ENCODE measurements at places on chromosomes 7 and 10.

- no peak for DNase-seq
Measured at GRCh38 chr7:134785842-134786241, 6.4 kb downstream of the CALD1 start.

DNA sequence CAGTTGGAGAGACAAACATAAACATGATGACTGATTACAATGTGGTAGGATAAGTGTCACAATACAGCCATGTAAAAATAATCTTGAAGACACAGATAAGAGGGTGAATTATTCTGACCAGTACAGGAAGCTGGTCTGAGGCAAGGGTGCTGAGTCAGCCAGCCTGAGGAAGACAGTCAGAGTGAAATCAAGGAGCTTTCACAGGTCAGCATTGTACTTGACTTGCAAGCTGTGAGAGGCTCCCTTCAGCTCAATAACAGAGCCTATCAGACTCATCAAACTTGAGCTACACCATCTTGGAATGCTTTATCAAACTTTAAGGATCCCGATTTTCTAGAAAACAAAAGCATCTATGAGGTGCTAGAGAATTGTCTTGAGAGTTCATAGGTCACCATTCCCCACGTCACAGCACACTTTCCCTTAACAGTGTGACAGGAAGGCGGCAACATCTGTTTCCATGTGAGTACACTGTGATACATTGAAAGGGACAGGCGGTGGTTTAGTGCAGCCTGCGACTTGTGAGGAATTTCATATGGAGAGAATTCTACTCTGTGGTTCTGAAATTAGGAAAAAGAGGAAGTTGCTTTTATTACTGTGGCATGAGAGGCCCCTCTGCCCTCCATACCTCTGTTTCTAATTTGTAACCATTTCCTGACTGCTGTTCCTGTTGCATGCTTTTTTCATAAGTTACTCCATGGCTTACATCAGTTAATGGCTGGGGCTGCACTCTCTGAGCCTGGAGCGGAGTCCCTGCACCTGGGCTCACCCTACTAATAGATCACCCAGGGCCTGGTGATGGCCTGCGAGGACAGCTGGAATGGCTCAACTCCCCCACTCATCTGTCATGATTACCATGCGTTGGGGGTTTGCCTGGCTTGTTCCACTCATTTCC lies 417.1 kb downstream of the SUGCT start:
- no peak for DNase-seq

GRCh38 chr10:68103901-68104300 lies 5.4 kb upstream of the MYPN start:
- no peak for DNase-seq

DNA sequence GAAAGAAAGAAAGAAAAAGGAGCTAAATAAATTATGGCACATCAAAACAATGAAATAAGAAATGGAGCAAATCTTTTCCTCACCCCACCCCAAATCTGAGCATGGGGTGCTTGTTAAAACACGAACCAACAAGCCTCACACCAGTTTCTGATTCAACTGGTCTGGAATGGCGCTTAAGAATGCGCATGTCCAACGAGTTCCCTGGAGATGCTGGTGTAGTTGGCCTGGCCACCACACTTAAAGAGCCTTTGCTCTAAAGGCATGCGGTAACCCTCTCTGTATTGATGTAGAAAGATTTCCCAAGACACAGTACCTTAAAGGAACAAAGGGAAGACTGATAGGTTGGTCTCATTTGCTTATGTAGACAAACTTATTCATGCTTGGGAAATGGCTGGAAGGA lies 49.1 kb upstream of the STEAP1B start:
- DNase-seq: no peak

DNA sequence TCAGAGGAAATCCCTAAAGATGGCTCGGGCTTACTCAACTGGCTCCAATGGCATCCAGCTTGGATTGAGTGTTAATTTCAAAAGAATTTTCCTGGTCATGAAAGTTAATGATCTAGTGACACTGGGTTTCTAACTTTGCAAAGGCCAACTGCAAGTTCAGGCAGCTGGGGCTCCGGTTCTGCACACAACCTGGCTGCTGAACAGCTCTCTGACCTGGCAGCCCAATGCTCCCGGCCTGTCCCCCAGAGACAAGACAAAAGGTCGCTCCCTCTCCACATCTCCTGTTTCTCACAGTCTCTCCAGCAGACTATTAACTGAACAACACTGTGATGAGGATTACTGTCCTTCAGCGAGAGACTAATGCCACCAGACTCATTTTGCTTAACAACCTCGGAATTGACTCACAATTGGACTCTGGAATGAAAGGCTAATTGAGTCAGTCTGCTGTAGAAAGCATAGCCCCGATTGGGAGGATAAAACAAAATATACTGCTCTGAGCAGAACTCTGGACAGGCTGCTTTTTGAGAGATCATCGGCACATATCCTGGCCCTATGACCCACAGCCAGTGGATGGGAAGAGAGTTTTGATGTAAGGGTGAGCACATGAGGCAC lies 174.5 kb downstream of the GFRA1 start:
- no peak for DNase-seq

- no peak for DNase-seq
Measured at GRCh38 chr7:56474271-56474670, 358.1 kb upstream of the NUPR2 start.

- no peak for DNase-seq
Measured at GRCh38 chr10:17212802-17213221, 11.3 kb upstream of the TRDMT1 start.

- DNase-seq: no peak
Measured at GRCh38 chr7:44183386-44183785, 5.9 kb downstream of the GCK start.

DNA sequence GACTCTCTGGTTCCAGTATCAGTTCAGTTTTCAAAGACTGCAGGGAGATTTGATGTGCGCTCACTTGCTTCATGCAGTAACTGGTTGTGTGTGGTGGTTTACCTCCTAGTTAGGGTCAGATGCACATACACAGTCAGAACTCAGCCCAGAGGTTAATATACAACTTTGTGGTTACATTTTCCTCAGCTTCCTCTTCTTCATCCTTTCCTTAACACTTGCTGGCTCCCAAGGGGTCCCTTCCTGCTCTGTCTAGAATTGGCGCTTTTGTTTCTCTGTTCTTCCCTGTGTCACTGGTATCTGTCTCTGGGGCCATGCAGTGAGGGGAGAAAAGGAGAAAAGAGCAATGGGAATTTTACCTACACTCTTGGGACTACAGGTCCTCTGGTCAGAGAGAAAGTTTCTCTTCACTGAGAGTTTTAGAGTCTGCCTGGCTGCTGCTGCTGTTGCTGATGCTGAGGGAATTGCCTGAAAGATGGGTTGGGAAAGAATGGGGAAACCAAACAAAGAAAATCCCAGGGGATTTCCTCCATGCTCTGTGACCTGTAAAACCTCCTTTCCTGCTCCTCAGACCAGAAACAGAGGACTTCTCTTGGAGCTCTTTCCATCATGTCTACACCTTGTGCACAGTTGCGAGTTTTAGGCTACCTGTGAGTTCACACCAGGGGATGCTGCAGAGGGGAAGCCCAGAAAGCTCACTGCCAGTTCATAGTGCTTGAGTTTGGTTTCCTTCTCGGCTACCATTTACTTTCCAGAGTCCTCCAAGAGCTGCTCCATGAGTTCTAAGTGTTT lies 74.6 kb downstream of the WDFY4 start:
- no peak for DNase-seq

DNA sequence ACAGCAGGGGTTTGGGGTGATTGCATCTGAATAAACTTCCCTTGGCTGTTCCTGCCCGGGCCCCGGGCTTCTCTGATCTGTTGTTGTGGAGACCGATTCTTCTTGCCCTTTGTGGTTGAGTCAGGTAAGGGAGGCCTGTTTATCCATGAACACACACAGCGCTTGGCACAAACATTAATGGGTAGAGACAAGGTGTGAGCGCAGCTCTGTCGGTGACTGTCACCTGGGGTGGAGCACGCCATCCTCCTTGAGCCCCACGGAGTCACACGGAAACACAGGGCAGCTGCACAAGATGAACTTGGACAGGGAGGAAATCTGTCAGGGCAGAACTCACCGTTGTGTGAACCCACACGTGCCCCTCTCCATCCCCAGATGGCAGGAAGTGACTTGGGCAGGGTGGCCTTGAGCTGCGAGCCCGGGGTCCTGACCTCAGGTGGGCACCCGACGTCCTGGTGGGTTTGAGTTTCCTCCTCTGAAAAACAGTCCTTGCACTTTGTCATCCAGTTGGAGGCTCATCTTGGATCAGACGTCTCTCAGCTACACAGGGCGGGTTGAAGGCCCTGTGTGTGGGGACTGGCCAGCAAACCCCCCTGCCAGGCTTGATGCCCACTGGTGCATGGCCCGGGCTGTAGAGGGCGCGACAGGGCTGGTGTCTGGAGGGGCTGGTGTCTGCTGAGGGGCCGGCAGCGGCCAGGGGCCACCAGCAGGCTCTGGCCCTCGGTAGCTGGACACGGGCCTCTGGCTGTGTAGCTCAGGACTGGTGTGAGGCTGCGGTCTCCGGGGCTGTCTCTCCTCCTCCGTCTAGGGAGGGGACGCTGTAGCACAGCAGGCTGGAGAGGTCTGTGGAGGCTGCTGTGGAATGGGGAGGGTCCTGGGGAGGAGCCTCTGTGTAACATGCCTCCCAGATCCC lies 24.2 kb upstream of the SHH start:
- no peak for DNase-seq

GRCh38 chr7:77427996-77428603 lies 12.0 kb upstream of the GSAP start:
- DNase-seq: peak; percentile 22

- no peak for DNase-seq
Measured at GRCh38 chr10:108631332-108631731, 1292.0 kb downstream of the XPNPEP1 start.

DNA sequence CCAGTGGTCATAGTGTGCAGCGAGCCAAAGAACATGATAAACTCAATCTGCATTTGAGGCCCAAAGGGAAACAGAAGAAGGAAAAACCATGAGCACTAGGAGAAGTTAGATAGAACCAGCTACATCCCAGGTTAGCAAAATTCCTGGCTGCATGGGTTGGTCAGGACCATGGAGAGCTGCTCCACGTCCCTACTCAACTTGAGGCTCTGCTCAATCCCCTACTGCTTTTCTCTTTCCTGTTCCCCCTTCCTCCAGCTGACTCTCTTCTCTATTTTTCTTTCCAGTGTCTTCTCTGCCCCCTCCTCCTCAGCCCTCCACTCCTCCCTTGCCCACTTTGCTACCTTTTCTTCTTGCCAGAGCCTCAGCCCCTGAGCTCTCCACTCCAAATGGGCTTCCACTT lies 21.9 kb upstream of the VSIR start:
- no peak for DNase-seq

GRCh38 chr7:87310790-87311419 lies 34.6 kb upstream of the CROT start:
- DNase-seq: no peak

DNA sequence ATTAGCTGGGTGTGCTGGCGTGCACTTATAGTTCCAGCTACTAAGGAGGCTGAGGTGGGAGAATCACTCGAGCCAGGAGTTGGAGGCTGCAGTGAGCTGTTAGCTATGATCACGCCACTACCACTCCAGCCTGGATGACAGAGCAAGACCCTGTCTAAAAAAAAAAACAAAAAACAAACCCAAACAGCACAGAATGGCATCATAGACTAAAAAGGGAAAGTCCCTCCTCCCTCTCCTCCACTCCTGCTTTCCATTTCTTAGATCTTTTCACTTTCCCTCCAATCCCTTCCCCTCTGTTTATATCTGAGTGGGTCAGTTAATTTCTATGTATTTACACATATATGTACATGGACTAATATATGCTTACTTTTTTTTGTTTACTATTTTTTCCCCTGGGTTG lies 10.4 kb upstream of the PIP4K2A start:
- DNase-seq: no peak

Data from CD4-positive, alpha-beta T cell treated with Interleukin-6 for 4 hours (primary cell).